ENCODE measurements at places on chromosomes 7 and 10.

DNA sequence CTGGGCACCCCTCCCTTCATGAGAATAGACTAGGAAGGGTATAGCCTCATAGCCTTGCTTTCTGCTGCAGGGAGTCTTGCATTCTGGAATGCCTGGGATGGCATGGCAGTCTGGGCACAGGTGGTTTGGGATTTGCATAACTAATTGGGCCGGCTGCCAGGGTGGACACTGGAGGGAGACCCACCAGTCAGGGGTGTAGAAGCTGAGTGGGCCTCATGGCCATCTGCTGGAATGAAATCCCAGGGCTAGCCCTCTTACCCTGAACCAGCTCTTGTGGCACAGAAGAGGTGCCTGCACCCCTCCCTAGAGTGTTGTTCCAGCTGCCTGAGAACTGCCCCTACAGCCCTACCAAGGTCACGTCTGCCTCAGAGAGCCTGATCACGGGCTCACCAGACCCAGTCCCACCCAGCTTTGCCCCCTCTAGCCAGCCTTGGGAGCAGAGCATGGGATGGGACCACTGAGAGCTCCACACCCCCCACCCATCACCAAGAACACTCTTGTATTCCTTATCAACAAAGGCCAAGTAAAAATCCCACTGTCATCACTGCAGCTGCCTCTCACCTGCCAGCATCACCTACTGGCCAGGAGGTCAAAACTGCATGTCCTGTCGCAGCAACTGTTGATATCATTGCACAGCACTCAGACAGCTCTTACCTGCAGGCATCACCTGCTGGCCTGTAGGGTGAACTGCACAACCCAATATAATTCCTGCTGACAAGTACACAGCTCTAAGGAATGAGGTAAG is 148.9 kb downstream of the ZEB1 start:
- peak; percentile 47 for DNase-seq

GRCh38 chr10:114030140-114030539 is 13.5 kb upstream of the ADRB1 start:
- DNase-seq = no peak

- DNase-seq = no peak
Observed at GRCh38 chr10:88332503-88333247, 250.4 kb downstream of the RNLS start.

- DNase-seq = no peak
Observed at GRCh38 chr7:138889582-138890498, 91.3 kb downstream of the KIAA1549 start.
